ENCODE measurements at places on chromosomes 1 and 21.

DNA sequence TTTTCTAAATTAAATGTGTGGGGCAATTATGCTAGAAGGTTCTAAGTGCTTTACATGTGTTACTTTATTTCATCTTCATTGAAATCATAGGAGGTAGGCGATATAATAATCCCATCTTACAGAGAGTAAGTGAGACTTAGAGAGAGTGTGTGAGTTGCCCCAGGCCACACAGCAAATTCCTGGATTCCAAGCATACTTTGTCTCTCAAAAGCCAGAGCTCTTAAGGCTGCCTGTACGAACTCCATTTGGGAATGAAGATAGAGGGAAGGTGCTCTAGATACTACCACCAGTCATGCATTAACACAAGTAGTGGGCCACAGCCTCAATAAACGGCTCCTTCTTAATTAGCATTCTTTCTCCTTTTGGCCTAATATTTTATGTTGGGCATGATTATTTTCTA lies 170.1 kb downstream of the SIPA1L2 start:
- DNase-seq, result no peak

DNA sequence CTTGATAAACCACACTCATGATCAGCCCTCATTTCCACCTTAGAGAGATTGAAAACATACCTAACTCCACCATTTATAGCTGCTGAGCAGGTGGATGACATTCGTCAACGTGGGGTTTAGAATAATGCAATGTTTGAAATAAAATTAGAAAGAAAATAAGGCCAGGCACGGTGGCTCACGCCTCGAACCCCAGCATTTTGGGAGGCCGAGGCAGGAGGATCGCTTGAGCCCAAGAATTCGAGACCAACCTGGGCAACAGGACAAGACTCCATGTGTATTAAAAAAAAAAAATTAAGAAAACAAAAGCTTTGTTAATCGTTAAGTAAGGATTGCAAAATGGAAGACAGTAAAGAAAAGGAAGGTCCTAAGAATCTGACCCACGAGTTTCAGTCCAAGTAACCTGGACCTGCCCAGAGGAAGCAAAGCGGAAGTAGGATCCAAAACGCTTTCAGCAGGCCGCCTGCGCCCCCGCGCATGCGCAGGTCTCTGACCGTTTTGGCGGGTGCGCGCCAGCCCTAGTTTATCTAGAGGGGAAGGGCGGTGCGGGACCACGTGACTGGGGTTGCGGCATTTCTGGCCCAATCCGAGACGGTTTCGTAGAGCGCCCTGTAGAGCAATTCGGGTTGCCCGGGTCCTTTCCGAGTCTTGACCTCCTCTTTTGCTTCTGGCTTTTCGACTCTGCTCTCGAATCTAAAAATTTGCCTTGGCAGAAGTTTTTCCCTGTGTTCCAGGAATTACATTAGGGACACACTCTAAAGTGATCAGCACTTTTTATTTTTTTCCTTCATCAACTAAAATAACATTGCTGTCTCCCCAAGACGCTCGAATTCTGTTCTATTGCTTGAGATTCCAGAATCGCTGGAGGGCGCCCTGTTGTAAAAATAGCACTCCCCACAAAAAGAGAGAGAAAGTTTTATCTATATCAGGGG lies 22.5 kb downstream of the ANP32E start:
- peak; percentile 91 for DNase-seq

- no peak for DNase-seq
Observed at GRCh38 chr1:48908606-48909005, 131.9 kb upstream of the BEND5 start.

- no peak for DNase-seq
Observed at GRCh38 chr1:180003026-180003695, 48.6 kb downstream of the CEP350 start.

DNA sequence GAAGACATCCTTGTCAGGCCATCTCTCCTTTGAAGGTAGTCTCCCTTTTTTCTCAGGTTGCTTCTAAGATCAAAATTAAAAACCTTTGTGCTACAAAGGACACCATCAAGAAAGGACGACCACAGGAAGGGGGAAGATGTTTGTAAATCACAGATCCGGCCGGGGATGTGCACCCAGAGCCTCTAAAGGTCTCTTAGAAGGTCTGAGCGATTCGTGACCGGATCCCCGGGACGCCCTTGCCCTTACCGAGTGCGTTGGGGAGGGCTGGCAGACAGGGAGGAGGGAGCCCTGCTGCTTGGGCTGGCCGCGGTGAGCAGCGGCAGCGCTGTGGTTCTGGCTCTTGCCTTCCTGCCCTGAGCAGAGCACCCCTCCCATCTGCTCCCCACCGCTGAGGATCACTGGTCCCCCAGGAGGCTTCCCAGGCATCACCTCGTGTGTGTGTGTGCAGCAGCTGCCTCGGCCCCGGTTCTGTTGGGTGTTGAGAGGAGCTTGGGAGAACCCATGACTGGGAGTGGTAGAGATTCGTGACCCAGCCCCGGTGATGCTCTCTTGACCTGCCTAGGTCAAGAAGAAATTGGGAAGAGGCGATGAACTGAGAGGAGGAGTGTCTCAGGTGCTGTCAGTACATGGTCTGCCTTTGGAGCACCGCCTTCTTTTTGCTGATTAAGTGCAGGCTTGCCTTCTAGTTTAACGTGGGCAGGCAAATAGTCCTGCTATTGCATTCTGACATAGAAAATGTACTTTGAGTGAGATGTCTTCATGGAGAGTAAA lies 34.5 kb downstream of the AGPAT3 start:
- DNase-seq, result no peak

GRCh38 chr1:46017876-46018503 lies 114.4 kb downstream of the PIK3R3 start:
- no peak for DNase-seq

DNA sequence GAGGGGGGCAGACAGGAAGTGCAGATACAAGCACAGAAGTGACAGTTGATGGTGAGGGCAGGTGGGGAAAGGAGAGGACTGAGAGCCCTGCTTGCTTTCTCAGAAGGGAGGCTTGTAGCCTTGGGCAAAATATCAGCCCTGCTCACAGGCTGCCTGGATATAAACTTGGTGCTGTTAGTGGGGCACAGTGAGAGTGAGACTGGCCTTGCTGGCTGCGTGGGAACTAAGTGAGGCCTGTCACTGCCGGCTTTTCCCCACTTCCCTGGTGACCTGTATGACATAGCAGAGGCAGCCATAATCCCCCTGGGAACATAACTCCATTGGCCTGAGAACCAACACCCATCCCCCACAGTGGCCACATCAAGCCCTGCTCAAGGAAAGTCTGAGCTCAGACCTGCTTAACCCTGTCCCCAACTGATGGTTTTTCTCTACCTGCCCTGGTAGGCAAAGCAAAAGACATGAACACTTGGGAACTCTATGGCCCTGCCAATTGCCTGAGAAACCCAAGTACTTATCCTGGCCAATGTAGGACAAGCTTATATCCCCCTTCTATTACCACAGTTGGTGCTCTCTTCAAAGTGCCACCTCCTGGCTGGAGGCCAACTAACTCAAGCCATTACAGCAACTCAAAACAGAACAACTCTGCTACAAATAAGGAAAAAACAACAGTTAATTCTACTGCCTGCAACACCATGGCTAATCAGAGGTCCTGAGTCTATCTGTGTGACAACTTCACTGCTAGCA lies 472.7 kb downstream of the PLPP3 start:
- DNase-seq, result no peak

DNA sequence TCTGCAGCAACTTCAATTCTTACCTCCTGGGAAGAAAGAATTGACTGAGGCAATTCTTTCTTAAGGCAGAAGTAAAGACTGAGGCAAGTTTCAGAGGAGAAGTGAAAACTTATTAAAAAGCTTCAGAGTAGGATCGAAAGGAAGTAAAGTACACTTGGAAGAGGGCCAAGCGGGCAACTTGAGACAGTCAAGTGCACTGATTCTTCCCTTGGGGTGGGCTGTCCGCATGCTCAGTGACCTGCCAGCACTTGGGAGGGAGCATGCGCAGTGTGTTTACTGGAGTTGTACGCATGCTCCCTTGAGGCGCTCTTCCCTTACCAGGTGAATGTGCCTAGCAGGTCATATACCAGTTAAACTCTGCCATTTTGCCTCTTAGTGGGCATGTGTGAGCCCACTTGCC lies 55.3 kb upstream of the NBPF3 start:
- no peak for DNase-seq

GRCh38 chr1:44713321-44713781 lies 17.6 kb downstream of the RNU5D-1 start:
- no peak for DNase-seq

DNA sequence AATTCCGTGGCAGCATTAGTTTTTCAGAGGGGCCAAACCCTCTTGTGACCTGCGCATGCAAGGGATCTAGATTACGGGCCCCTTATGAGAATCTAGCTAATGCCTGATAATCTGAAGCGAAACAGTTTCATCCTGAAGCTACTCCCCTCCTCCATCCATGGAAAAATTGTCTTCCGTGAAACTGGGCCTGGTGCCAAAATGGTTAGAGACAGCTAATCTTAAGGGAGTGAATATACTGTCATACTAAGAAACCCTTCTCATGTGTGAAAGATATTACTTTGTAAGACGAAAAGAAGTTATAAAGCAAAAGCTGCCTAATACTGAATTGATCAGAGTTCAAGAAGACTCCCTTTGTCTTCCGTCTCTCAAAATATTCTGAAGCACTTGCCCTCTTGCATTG lies 166.3 kb downstream of the DUSP10 start:
- no peak for DNase-seq

DNA sequence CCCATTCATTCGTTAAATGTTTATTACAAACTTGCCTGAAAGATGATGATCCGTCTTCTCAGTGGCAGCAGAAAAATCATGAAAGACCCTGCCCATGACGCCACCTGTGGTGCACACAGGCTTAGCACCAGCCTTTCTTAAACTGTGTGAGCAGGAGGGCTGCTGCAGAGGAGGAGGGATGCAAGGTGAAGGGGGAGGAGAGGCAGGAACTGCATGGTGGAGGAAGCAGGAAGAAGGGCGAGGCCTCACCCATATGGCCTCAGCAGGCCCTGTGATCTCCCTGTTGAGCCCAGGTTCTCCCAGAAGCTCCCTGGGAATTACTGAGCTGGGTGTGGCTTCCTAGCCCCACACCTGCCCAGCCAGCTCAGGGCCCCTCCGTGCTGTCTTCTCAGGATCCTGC lies 25.0 kb upstream of the RD3 start:
- DNase-seq, result no peak

GRCh38 chr1:166915941-166916340 lies 39.9 kb upstream of the TADA1 start:
- DNase-seq, result no peak

- no peak for DNase-seq
Observed at GRCh38 chr1:88504601-88505000, 179.5 kb upstream of the PKN2 start.

- no peak for DNase-seq
Observed at GRCh38 chr1:159071970-159072582, 4.5 kb downstream of the AIM2 start.

DNA sequence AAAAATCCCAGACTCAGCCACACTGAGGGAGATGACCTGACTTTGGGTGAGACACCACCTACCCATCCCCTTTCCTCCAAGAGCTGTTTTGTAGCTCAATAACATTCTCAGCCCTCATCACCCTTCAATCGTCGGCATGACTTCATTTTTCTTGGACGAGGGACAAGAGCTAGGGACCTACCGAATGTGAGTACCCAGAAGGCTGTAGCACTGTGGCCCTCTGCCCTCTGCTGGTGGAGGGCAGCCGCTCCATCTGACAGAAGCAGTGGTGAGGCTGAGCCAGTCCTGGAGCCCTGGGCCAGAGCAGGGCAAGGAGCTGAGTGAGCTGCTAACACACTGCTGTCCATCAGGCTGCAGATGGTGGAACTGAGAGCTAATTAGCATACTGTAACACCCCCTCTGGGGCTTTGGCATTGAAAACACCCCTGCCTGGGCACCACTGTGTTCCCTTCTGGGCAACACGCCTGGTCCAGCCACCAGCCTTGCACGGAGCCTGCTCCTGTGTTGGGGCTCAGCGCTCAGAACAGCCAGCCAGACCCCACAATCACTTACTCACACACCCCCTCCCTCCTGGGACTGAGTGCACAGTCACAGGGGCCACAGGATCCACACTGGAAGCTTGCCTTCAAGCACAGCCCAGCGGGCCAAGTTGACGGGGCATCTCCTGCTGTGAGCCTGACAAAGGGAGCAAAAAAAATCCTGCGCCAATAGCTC lies 18.3 kb upstream of the ALPL start:
- DNase-seq, result no peak

DNA sequence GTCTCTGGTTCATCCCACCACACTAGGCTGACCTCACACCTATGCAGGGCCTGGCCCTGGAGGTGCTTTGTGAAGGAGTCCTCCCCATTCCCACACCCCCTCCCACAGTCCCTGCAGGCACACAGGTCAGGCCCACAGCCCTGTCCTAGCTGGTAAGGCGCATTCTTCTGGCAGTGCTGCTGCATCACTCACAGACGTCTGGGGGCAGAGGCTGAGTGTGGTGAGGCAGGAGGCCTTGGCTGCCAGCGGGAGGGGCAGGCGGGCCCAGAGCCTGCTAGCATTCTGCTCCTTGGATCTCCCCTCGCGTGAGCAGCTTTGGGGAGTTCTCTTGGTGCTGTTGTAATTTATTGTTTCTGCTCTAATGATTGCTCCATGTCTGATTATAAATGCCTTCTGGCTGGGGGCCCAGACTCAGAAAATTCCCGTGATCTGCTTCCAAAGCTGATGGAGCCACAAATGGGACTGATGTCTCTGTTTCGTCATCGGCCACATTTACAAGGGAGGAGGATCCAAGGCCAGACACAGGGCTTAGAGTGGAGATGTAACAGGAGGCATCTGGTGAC lies 62.9 kb downstream of the TRABD2B start:
- DNase-seq, result no peak

GRCh38 chr1:6086762-6087376 lies 41.2 kb downstream of the KCNAB2 start:
- peak; percentile 48 for DNase-seq

- DNase-seq, result no peak
Observed at GRCh38 chr1:32508761-32509160, 30.5 kb upstream of the ZBTB8A start.

DNA sequence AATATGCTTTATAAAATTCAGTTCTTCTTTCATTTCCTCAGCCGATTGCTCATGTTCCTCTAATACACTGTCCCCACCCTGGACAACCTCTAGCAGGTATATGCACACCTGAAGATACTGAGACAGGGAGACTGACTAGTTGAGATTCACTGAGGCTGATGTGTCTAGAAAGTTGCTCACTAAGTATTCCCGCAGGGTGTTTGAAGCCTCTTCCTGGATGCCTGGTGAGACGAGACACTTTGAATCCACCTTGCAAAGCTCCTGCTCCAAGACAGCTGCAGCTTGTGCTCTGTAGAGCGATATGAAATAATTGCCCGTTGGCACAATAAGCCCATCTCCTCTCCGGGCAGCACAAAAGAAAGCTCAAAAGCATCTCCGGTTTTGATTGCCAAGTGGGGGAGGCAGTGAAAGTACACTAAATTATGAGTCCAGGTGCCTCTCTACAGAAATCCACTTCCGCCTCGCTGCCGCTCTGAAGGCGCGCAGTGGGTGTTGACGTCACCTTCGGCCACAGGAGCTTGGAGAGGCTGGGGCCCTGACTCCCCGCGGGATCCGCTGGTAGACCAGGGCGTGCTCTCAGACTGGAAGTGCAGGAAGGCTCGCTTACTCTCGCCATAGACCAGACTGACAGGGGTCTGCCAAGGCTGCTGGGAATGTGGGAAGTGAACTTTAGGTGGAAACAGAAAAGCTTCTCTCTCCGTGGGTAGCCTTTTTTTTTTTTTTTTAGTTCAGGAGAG lies 46.3 kb downstream of the GPA33 start:
- DNase-seq, result peak; percentile 33

Measured in occipital lobe (tissue), 3 donors.